ENCODE measurements at places on chromosomes 7 and 10. TPM values are rescaled to one million over a fixed set of nuclear protein-coding genes. Genes with fewer than 3 reads are reported as not detected.
A peak's percentile ranks its signal among the peaks of the same experiment; 100 is the strongest.

The SFTPA1 gene
- total RNA-seq = not detected

The FGFBP3 gene
- 420 TPM for total RNA-seq

The CUZD1 gene
- total RNA-seq = not detected

The LIMK1 gene
- total RNA-seq = 80.4 TPM

The BMPR1A gene
- 77.9 TPM for total RNA-seq

The CPED1 gene
- total RNA-seq = 4.3 TPM

GRCh38 chr7:92723205-92723604, 113.2 kb downstream of the CDK6 start:
- H3K27ac ChIP-seq = no peak overlapping the region
- no peak overlapping the region for H3K4me3 ChIP-seq
- peaks cover 30% of the 10 kb centered on the region for H3K4me1 ChIP-seq
- DNase-seq = no peak

- no peak overlapping the region for H3K4me3 ChIP-seq
- no peak for DNase-seq
- H3K27me3 ChIP-seq = no peaks in the 10 kb centered on the region
- H3K36me3 ChIP-seq = no peaks in the 10 kb centered on the region
- peak overlapping the region; percentile 27 for H3K27ac ChIP-seq
Observed at GRCh38 chr10:12848439-12849173, 152.9 kb downstream of the CCDC3 start.

DNA sequence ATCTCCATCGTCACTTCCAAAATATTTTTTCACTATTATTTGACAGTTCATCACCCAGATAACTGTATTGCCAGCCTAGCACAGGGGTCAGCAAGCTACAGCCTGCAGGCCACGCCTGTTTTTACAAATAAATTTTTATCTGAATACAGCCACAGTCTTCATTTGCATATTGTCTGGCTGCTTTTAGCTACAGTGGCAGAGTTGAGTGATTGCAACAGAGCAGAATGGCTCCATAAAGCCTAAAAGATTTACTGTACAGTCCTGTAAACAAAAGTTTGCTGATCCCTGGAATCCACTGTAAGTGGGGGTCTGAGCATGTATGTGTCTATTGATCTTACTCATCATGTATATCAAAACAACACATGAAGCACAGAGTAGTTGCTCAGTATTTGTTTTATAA, 45.9 kb upstream of the GNAI1 start:
- H3K27me3 ChIP-seq = no peaks in the 10 kb centered on the region
- DNase-seq = no peak
- H3K4me1 ChIP-seq = peaks cover 5% of the 10 kb centered on the region
- no peak overlapping the region for H3K4me3 ChIP-seq
- no peak overlapping the region for H3K27ac ChIP-seq
- H3K36me3 ChIP-seq = no peaks in the 10 kb centered on the region

DNA sequence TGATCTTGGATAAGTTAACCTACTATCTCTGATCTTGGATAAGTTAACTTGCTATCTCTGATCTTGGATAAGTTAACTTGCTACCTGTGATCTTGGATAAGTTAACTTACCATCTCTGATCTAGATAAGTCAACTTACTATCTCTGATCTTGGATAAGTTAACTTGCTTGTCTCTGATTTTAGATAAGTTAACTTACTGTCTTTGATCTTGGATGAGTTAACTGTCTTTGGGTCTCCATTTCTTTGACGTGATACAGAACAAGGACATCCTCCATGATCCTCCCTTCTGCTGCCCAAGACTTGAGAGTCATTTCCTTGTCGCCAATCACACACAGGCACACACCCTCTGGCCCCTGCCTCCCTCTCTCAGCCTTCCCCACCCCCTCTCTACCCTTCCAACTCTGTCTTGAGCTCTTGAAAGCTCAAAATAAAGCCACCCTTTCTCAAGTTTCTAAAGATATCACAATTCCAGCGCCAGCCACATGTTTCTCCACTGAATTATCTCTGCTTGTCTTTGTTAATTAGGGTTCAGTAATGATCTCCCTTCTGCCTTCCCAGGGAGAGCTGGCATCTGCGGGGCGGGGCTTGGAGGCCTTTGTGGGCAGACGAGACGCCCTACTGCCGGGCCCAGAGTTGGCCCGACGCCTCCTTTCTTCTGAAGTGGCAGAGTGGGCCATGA, 85.1 kb upstream of the GTF2I start:
- peak overlapping the region; percentile 75 for H3K27ac ChIP-seq
- no peaks in the 10 kb centered on the region for H3K27me3 ChIP-seq
- H3K4me1 ChIP-seq = peaks cover 11% of the 10 kb centered on the region
- peaks cover 4% of the 10 kb centered on the region for H3K36me3 ChIP-seq
- H3K4me3 ChIP-seq = peak overlapping the region; percentile 7
